ENCODE measurements at places on chromosomes 7 and 10. TPM values are rescaled to one million over a fixed set of nuclear protein-coding genes. Genes with fewer than 3 reads are reported as not detected.

The DNAH11 gene
- under 0.01 TPM for total RNA-seq

- no peak for DNase-seq
Observed at GRCh38 chr10:59829024-59829423, 75.8 kb upstream of the MRLN start.

The CLDN3 gene
- total RNA-seq, result not detected

The CFAP69 gene
- 5.4 TPM for total RNA-seq

DNA sequence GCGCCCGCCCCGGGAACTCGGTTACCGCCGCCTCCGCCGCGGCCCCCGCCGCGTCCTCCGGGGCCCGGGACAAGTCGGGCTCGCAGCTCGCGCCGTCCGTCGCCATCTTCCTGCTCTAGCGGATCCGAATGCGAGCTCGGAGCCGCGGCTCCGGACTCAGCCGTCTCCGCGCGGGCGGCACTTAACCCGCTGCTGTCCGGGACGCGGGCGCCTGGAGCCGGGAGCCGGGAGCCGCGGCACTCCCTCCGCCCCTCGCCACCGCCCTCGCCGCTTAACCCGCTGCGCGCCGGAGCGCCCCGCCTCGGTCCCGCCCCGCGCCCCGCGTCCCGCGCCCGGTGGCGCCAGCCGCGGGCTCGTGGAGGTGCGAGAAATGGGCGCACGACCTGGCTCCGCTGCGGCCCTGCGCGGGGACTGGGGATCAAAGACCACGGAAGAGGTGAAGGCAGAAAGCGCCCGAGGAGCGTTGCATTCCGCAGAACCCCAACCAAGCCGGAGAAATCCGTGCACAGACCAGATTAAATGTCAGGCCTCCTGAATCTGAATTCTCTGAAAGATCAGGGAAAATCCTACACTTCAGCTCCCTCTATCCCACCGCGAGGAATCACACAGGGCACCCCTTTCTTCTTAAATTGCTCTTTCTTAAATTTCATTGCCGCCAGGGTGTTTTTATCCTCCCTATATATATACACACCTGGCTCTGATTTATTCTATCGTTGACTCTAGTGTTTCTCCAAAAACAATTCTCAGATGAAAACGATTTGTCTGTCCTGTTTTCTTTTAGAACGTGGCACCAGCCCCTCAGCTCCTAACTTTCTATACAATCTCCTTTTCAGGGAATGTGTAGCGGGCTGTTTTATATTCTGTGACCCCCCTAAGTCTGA is at the start of gene CTTNBP2:
Gene CTTNBP2, minus strand, starts transcription at position 132 of the 881 bp plus-strand sequence. Its CDS starts 26 bp downstream, at position 106.
- DNase-seq, result peak; percentile 81

DNA sequence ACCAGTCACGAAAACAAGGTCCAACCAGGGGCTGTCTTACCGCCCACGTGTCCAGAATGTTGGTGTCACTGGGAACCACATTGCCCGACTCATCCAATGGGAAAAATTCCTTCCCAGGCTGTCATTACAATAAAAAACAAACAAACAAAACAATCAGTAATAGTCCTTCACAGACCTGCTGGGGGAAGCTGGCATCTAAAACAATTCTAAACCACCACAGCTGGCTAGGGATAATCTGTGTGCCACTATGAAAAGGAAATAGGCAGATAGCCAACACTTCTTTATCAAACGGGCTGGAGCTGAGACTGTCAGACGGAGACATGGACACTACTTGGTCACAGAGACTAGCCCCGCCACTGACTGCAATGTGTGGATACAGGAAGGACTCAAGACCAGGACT is 9.2 kb downstream of the AKR1B1 start:
- no peak for DNase-seq
